ENCODE measurements at places on chromosomes 4 and X.

DNA sequence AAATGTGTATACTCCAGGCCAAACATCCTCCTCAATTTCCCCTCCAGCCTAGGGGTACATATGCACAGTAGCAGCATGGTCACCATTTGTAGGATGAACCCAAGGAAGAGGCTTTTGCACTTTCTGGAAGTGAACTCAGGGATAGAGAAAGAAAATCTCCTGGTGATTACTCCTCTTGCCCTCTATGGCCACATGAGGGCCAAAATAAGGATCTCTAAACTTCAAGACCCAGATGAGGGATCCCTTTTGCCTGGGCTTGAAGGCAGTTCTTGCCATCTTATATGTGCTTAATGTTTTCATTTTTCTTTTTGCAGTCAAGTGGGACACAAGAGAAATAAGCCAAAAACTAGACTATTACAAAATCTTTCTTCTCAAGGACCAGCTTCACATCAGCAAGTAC is 29.5 kb upstream of the MUC7 start:
- DNase-seq = no peak

DNA sequence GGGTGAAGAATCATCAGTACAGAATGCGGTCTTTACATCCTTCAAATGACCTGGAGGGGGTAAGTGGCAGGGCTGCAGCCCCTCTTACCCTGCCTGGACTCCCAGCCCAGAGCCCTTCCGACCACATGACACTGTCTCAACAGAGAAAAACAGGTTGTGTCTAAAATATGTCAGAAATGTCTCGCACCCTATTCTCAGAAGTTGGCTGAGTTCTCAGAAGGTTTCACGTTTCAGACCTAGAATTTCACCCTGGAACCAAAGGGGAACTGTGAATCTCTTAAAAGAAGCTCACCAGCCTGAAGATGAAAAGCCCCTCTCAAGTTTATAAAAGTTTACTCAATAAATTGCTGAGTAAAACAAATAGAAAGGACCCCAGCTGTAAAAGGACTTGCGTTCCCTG is 7.0 kb upstream of the CRMP1 start:
- DNase-seq = no peak

GRCh38 chr4:57320217-57320616 is 210.0 kb upstream of the IGFBP7 start:
- DNase-seq = no peak

DNA sequence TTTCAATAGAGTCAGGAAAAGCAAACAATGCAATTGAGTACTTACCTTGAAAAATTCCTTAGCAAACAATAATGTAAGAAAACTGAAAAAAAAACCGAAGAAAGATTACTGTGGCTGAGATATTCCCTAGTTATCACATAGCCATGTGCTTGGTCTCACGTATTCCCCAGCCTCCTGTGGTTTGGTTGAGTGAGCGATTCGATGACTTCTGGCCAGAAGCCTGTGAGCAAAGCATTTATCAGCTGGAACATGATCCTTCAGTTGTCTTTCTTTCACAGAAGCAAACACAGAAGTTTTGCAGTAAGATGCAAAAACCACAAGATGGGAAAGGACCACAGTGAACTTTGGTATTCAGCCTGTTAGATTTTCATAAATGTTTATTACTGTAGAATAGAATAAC is 1754.3 kb upstream of the AGA start:
- DNase-seq = no peak

GRCh38 chrX:39982948-39983347 is 114.8 kb downstream of the BCOR start:
- DNase-seq = no peak

GRCh38 chrX:87003031-87003430 is 514.6 kb upstream of the KLHL4 start:
- no peak for DNase-seq

DNA sequence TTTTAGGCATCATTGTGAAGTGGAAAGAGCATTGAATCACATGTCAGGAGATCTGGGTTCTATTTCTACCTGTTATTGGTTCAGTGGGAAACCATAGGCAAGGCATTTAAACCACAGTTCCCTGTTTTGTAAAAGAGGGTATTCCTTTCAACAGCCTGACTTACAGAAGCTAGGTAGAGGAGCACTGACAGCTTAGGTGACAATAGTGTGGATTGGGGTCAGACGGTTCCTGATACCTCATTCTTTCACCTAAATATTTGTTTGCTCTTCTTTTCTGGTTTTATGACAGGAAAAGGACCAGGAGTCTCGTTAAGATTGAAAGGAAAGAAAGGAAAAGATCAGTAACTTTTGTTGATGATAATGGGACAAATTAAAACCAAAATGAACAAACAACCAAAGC is 15.9 kb upstream of the PDLIM5 start:
- DNase-seq = no peak

DNA sequence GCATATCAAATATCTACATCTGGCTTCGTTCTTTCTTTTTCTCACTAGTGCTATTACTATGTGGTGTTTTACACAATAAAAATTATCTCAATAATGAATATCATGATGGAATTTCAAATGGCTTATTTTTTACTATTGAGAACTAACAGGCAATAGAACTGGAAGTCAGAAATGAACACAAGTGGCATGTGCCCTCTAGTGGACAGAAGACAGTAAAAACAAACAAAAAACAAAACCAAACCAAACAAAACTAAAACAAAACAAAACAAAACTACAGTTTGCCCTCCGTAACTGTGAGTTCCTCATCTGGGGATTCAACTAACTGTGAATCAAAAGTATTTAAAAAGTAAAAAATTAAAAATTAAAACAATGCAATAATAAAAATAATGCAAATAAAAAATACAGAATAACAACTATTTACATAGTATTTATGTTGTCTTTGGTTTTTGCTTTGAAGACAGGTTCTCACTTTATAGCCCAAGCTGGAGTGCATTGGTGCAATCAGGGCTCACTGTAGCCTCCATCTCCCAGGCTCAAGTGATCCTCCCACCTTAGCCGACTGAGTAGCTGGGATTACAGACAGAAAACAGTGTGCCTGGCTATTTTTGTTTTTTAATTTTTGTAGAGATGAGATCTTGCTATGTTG is 195.6 kb upstream of the TACR3 start:
- DNase-seq = no peak
